ENCODE measurements at places on chromosomes 7 and 10.

DNA sequence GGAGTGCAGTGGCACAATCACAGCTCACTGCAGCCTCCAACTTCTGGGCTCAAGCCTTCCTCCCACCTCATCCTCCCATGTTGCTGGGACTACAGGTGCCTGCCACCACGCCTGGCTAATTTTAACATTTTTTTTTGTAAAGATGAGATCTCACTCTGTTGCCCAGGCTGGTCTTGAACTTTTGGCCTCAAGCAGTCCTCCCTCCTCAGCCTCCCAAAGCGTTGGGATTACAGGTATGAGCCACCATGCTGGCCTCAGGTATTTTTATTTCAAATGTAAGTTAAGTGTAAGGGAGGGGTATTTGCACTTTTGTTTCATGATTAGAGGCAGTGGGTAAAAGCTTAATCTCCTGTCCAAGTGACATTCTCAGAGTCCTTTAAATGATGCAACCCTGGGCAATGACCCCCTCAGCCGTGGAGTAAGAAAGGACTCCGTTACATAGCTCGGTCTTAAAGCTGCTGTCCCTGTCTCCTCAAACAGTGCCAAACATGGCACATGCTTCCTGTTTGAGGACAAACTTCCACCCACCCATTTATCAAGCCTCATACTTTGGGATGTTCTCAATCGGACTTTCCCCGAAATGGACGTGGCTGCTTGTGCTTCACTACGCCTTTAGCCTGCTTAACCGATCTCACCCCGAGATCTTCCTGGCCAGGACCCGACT is 296.1 kb downstream of the BAMBI start:
- DNase-seq: no peak

- no peak for DNase-seq
Measured at GRCh38 chr10:110101464-110102144, 93.8 kb downstream of the ADD3 start.

GRCh38 chr10:122057841-122058413 is 69.0 kb downstream of the TACC2 start:
- no peak for DNase-seq

DNA sequence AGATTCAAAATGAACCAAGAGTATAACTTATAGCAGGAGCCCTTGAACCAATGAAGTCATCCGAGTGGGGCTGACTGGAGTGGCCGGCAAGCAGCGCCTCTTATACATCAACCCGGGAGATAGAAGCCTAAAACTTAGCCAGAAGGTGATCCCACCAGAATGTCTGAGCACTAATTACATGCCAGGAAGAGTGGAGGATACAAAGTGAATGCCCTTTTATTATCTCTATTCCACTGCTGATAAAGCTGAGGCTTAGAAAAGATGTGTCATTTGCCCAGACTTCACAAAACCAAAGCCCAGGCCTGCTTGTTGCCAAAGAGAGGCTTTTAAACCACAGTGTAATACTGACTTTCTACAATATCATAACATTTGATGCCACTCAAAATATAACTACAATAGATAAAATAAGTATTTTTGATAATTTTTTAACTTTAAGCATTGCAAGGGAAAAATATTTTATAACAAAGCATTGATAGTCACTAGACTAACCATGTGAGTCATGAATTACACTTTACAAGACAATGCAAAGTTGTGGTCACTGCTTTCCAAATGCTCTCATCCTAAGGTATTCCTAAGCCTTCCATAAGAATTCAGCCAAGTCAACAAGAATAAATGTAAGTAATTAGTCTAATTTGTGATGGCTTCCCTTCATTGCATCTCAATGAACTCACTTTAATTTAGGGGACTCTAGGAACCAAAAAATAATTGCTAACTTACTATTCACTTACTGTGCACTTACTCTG is 58.6 kb upstream of the ARID5B start:
- no peak for DNase-seq

DNA sequence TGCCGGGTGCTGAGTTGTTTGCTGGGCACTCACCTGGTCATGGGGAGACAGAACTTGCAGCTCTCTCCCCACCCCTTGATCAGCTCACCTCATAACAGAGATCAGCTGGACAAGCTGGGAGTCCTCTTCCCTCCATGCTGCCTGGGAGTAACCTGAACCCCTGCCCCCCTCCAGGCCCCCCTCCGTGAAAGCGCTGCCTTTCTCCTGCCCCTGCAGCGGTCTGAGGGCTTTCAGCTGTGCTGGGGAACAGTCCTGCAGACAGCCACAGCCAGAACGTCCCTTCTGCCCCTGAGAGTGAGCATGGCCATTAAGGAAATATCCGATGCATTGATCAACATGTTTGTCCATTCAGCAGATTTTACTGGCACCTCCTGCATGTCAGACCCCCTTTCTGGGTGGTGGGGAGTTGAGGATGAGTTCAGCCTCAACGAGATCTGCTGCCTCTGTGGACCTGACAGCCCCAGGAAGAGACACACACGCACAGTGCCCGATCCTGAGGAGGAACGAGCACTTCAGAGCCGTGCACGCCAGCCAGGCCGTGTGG is 4.5 kb downstream of the FAM20C start:
- DNase-seq: no peak

DNA sequence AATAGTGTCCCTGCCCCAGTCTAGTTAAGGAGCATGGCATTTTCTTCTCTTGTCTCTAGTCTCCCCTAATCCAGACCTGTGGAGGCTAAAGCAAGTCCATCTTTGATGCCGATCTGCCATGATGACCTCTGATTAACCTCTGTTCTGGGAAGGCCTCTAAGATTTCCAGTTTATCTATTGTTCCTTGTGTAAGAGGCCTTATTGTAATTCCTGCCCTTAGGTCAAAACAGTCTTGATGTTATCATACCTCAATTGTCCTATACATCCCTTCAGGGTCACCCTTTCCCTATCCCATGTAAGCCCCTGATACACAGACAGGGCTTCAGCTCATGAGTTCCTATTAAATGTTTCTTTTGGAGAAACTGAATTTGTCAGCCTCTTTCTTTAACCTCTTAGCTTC is 4.9 kb upstream of the ZMIZ2 start:
- no peak for DNase-seq

GRCh38 chr7:122864016-122864415 is 22.2 kb downstream of the CADPS2 start:
- no peak for DNase-seq

DNA sequence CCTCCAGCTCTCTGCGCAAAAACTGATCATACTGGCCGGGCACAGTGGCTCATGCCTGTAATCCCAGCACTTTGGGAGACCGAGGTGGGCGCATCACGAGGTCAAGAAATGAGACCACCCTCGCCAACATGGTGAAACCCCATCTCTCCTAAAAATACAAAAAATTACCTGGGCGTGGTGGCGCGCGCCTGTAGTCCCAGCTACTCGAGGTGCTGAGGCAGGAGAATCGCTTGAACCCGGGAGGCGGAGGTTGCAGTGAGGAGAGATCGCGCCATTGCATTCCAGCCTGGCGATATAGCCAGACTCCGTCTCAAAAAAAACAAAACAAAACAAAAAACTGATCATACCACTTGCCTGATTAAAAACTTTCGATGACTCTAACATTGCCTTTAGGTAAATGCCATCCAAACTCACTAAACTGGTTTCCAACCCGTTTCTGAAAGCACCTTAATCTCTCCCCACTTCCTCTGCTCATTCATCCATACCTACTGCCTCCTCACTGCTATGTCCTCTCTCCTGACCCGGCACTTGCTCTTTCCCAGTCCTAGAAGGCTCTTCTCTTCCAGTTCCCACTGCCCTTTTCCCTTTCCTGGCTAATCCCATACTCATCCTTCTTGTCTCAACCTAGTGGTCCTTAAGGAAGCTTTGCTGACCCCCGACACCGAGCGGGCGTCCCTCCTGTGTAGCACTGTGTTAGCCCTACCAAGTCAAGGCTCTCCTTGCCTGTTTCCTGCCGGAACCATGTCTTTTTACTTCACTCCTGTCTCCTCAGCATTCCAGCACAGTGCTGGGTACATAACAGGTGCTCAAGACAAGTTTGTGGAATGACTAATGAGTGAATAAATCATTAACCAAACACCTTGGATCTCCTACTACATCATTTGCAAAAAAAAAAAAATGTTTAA is 686 bp upstream of the MIOS start:
- no peak for DNase-seq

- DNase-seq: no peak
Measured at GRCh38 chr7:3636131-3636860, 335.2 kb downstream of the SDK1 start.

GRCh38 chr10:124703778-124704427 is 40.3 kb downstream of the FAM53B start:
- no peak for DNase-seq

- DNase-seq: no peak
Measured at GRCh38 chr7:25775999-25776743, 375.8 kb upstream of the NFE2L3 start.

GRCh38 chr10:4607681-4608080 is 218.3 kb upstream of the AKR1E2 start:
- no peak for DNase-seq

GRCh38 chr10:15516256-15517085 is 145.4 kb upstream of the FAM171A1 start:
- DNase-seq: no peak

GRCh38 chr10:65723525-65723924 is 1202.3 kb upstream of the LRRTM3 start:
- DNase-seq: no peak

- DNase-seq: no peak
Measured at GRCh38 chr7:28182071-28182471, 1.5 kb upstream of the JAZF1 start.

DNA sequence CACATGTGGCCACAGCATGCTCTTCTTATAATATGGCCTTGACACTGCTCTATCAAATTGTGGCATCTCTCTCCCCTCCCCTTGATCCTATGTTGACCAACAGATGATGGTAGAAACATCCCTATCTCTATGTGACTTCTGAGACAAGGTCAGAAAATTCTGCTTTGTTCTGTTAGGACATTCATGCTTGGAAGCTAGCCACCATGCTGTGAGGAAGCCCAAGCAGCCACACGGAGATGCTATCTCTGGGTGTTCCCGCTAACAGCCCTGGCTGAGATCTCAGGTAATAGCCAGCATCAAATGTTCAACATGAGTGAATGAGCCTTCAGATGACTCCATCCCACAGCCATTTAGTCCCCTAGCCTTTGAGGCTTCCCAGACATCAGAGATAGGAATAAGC is 36.8 kb upstream of the CPXM2 start:
- DNase-seq: no peak

GRCh38 chr7:154769527-154769926 is 233.4 kb downstream of the PAXIP1 start:
- DNase-seq: no peak

DNA sequence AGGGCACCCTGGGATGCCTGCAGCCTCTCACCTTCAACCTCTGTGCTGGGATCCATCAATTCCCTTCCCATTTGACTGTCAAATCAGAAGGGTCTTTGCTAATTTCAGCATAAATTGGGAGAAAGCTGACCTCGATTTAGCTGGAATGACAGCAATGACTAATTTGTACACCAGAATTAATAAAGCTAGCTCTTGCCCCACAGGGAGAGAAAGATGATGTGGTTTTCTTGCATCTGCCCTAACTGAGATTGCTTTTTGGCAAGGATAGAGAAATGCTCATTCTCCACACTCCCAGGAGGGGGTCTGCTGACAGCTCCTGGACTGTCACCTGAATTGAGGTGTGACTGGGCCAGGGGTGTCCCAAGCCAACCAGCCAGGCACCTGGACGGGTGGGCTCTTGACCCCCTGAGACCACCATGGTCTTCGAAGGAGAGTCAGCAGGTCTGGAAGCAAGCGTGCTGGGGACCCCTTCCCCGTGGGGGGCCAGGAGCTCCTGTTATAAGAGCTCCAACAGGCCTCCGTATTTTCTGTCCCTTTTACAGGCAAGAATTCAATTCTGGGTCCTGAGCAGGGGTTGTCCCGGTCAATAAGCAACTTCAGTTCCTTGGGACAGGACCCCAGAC is 42.1 kb downstream of the RBM17 start:
- DNase-seq: no peak

DNA sequence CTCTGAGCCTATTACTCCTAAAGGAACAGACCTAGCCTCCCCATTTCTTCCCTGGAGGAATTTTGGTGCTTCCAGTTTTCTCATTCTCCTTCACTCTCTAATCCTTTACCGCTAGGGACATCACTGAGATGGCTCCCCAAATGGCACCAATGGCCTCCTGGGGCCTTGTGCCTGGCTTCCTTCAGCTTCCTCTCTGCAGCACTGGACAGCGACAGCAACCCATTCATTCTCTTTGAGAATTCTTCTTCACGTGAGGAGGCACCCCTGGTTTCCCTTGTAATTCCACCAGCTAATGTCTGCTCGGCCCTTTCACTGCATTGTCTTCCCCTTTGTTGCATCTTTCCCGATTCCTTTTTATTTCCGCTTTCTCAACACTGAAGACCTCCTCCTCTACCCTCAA is 24.6 kb upstream of the KDM7A start:
- DNase-seq: no peak

- DNase-seq: no peak
Measured at GRCh38 chr7:103499976-103500375, 54.0 kb upstream of the SLC26A5 start.

- DNase-seq: no peak
Measured at GRCh38 chr7:82805527-82805960, 357.1 kb downstream of the PCLO start.

GRCh38 chr10:130485958-130486895 is 350.0 kb downstream of the GLRX3 start:
- no peak for DNase-seq

DNA sequence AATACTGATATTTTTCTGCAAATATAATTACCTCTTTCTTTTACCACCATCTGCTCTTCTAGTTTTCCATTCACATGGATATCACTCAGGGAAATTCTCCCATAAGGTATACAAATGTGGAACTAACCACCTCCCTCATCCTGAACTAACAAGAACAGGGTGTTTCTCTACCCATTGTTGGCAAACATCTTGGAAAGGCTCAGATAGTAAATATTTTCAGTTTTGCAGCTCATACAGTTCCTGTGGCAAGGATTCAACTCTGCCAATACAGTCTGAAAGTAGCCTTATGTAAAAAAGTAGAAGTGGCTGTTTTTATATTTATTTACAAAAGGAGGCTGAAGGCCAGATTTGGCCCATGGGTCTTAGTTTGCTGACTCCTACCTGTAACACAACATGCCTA is 513.0 kb upstream of the TEX47 start:
- DNase-seq: no peak
